T-helper 9 cell (primary cell): ENCODE measurements at places on chromosomes 6 and 20.

GRCh38 chr6:152404086-152404857 lies 232.9 kb downstream of the SYNE1 start:
- no peak for DNase-seq

DNA sequence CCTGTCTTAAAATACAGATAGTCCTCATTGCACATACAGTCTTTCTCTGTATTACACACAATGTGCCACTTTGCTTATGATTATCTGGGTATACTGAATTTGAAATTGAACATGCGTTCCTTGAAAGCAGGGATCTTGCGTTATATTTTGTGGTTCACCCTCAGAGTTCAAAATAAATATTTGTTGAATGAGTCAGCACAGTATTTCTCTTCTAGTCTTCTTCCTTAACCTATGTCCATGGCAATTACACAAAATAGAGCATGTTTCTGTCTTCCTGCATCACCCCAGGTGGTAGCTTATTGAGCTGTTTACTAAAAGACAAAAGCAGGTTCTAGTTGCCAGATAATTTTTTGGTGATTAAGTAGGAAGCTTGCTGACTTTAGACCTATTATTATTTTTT lies 272.9 kb upstream of the FERMT1 start:
- no peak for DNase-seq

DNA sequence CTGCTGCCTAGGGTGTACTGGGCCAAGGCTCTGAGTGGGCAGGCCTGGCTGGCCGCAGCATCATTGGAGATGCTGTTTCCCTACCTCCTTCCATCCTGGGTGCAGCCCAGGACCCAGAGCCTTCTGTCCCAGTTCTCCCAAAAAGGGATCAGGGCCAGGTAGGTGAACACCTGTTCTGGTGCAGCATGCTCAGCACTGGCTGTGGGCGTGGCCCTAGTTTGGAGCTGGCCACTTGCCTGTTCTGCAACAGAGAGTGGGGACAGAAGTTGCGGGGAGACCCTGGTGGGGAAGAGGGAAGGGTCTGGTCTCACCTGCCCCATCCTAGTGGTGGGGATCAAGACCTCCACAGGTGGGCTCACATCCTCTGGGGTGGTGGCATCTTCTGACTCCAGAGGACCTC lies 1.4 kb upstream of the ARMC12 start:
- no peak for DNase-seq

DNA sequence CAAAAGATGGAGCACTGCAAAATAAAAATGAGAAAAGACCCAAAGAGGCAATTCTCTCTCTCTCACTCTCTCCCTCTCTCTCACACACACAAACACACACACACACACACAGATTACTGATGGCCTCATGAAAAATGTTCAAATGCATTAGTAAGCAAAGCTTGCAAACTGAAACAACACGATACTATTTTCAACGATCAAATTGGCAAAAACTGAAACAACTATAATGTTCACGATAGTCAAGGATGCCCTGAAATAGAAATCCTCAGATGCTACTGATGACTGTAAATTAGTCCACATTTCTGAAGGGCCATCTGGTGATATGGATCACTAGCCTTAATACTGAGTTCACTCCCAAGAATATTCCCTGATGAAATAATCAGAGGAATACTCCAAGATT lies 100.8 kb downstream of the TRERF1 start:
- DNase-seq: no peak

- DNase-seq: no peak
These were observed 10.7 kb upstream of the TNFAIP3 start for GRCh38 chr6:137856138-137856898.

DNA sequence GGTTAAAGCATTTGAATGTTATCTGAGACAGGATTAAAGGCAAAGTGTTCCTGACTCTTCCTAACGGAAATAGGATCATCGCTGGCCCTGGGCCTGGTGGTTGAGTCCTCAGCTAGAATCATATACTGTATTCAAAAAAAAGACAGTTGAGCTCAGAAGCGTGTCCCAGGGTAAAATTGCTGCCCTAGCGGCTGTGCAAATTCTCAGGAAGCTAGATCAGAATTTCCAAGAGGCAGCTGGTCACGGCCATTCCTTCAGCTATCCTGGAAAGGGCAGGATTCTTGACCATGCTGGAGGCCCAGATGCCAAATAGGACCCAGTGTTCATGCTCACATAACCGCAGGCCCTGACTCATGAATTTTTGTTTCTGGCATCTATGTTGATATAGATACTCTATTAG lies 67.4 kb downstream of the STMND1 start:
- DNase-seq: no peak

- no peak for DNase-seq
These were observed 14.9 kb downstream of the CUL7 start for GRCh38 chr6:43038727-43039126.

DNA sequence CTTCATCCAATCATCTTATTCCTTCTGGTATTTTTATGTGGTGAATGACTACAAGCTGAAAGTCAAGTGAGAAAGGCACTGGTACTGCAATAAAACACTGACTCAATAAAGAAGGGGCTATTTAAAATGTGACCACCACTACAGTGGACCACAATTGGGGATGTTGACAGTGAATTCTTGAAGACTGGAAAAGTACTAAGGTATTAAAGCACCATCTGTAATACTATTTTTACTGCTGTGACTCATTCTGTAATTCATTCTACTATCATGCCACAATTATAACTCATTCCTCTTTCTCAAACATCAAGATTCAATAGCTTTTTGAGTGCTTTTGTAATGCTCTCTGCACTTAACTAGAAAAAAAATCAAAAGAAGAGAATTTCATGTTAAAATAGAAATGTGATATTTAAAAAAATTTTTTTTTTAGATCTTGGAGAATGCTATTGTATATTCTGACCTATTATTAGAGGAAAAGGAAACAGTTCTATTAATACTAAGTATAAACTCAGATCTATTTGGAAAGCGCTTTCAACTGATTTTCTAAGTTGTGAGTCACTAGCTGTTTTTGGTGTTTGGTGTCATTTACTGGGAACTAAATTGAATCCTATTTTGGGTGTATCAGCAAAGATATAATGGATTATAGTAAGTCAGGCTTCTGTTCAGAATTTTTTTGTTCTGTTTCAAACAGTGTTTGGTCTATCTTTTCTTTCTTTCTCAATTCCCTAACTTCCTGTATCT lies 104.7 kb upstream of the TMEM170B start:
- DNase-seq: no peak

DNA sequence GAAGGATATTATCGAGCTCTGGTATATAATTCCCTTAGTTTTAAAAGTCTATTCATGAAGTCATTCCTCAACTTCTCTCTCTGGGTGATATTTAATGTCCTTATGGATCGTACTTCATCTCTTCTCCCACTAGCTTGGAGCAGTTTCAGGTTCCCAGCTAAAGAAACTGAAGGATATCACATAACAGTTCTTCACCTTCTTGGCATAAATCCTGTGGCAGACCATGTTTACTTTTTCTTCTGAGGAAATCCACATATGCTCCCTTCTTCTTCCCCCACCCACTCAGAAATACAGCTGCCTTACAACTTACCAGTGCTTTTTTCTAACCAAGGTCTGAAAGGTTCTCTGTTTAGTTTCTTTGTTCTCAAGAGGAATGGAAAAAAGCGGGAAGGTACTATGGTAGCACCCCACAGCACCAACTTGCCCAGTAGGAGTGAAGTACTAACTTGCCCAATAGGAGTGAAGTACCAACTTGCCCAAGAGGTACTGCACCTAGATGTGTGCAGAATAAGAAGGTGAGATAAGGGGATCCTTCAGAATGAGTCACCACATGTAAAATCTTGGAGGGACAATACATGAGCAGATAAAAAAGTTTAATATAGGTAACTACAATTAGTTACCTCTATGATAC lies 53.1 kb downstream of the TSPYL4 start:
- DNase-seq: no peak

DNA sequence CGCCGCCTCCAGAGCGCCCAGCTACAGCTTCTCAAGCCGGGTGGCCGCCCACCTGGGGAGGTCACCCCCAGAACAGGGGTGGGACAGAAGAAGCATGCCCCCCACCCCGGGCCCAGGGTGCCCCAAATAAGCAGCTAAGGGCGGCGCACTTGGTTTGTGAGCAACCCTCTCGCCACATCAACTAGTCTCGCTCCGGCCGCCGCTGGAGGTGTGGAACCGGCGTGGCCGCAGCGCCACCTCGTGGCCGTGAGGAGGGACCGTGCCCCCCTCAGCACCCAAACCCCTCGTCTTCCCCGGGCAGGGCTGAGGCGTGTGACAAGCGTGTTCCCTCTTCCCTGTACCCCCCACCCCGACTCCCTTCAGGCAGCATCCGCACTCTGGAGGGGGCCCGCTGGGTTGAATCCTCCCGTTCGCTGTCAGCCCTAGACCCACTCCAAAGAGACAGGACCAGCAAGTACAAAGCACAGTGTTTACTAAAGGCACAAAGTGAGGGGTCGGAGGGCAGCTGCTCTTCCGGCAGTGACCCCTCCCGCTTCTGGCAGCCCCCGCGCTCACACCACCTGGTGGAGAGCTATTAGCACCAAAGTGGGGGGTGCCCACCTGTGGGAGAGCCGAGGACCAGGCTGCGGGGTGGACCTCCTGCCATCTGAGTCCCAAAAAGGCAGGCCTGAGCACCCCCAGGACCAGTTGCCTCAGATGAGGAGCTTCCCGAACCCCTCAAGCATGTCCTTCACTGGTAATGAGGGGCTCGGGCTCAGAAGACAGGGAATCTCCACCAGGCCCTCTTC lies 45.4 kb downstream of the MDFI start:
- DNase-seq: peak; percentile 66

- DNase-seq: no peak
These were observed 40.3 kb downstream of the RSPO4 start for GRCh38 chr20:961768-962167.

GRCh38 chr6:163281634-163282033 lies 132.9 kb upstream of the QKI start:
- DNase-seq: no peak

- no peak for DNase-seq
These were observed 13.1 kb downstream of the BTNL2 start for GRCh38 chr6:32393665-32394420.

- DNase-seq: no peak
These were observed 15.1 kb upstream of the BAK1 start for GRCh38 chr6:33595001-33595846.

- DNase-seq: no peak
These were observed 54.2 kb downstream of the TFAP2C start for GRCh38 chr20:56683077-56683865.

GRCh38 chr6:13113376-13113775 lies 215.0 kb downstream of the TBC1D7 start:
- no peak for DNase-seq

- DNase-seq: no peak
These were observed 12.3 kb downstream of the PKIB start for GRCh38 chr6:122622479-122622878.

GRCh38 chr6:2883673-2884072 lies 19.4 kb downstream of the SERPINB9 start:
- no peak for DNase-seq

DNA sequence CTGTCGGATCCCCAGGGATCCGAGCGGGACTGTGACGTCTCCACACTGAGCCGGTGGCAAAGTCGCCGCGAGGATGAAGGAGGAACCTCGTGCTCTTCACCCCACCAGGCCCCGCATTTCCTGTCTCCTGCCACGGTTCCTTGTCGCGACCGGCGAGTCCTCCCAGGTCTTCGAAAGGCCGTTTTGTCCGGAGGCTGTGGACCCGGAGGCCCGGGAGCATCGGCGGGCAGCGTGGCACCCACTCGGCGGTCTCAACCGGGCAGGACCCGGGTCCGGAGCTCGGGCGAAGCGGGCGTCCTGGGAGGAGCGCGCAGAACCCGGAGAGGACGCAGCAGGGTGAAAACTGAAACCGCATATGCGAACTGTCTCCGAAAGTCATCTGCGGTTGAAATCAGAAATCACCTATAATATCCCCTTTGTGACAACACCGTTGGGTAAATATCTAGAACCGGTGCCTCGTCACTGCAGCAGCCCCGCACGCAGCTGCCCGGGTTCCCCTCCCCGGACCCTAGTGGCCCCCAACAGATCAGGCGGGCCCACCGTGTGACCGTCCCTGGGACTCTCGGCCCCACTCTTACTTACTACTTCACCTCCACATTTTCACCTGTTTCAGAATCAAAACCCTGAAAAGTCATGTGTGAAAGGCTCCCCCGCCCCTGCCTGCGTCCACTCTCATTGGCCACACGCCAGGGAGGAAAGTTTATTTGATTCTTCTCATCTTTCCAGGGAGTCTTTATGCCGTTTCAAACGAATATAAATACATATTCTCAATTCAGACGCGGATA lies 3.1 kb upstream of the ULBP2 start:
- DNase-seq: peak; percentile 41

DNA sequence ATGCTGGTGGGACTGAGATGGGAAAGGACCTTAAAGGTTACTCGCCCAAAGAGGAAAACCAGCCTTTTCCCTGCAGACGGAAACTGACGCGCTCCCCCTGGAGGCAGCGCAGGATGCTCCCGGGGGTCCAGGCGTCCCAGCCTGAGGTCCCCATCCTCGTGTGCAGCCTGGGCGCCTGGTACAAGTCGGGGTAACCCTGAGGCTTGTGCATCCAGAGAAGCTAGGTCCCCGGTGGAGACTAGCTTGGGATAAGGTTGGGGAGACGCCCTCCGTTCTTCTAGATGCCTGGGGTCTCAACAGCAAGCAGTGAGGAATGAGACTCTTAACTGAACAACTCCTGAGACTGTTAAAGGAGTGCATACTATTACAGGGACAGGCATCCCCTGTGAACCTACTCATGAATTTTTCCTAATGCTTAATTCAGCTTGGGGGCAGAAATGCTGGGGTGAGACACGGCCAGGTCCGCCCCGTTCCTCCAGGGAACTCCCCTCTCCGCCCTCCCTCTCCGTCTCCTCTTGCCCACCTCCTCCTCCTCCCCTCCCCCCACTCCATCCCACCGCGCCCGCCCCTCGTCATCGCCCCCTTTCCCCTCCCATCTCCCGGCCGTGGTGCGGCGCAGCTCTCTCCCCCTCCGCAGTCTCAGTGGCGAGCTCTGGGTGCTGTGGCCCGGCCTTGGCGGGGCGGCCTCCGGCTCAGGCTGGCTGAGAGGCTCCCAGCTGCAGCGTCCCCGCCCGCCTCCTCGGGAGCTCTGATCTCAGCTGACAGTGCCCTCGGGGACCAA lies at the start of gene PRSS35:
PRSS35 (plus strand) TSS at position 634 of the 781 bp plus-strand sequence. CDS start 10,908 bp downstream, outside the sequence.
- no peak for DNase-seq

- DNase-seq: peak; percentile 75
These were observed 52.2 kb upstream of the BTN3A2 start for GRCh38 chr6:26312501-26313397.

DNA sequence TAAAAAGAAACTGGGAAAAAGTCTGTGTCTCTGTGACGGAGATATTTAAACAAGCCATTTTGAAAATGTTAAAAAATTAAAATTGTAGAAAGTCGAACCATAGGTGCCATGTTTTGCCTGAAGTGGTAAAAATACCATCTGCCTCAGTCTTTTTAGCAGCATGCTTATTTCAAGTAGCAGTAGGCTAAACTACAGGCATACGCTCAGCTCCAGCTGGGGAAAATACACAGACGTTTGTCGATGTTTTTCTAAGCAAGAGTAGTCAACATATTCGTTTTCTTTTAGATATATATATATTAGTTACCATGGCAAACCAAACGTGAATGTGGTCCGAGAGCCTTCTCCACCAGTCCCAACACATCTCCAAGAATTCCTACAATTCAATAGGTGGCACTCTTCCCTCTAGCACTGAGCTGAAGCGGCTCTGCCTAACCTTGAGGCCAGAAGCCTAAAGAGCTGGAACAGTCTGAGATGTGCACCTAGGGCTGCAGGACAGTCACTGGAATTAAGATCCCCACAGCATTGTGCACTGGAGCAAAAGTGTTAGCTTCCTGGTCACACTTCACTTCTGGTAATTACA lies 70.2 kb upstream of the BEND3 start:
- DNase-seq: no peak

GRCh38 chr6:121886223-121886830 lies 450.9 kb downstream of the GJA1 start:
- no peak for DNase-seq
